ENCODE measurements at places on chromosomes 5 and 9. TPM values are rescaled to one million over a fixed set of nuclear protein-coding genes. Genes with fewer than 3 reads are reported as not detected.

DNA sequence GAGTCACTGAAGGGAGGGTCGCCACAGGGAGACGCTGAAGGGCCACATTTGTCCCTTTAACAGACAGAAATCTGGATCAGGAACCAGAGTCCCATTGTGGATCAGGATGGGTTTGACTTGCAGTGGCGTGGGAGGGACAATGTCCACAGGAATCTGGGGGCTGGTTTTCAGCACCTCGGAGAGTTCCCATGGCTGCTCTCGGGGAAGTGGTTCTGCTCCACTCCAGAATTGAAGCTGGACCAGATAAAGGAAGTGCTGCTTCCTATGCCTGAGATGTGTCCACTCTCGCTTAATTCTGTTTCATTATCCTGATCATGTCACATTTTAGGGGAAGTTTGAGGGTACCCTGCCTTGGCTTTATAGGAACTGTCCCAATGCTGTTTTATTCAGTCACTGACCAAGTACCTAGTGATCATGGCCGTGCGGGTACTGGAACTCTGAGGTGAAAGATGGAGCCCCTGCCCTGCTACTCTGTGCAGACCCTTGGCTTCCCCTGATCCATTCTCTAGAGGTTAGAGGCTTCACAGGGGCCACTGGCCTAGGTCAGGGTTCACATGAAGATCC lies 28.7 kb downstream of the ENHO start:
- DNase-seq: no peak

GRCh38 chr5:172758077-172758833 lies 12.7 kb downstream of the DUSP1 start:
- DNase-seq: no peak

- no peak for DNase-seq
These were observed 937.6 kb downstream of the TLE4 start for GRCh38 chr9:80509358-80509757.

DNA sequence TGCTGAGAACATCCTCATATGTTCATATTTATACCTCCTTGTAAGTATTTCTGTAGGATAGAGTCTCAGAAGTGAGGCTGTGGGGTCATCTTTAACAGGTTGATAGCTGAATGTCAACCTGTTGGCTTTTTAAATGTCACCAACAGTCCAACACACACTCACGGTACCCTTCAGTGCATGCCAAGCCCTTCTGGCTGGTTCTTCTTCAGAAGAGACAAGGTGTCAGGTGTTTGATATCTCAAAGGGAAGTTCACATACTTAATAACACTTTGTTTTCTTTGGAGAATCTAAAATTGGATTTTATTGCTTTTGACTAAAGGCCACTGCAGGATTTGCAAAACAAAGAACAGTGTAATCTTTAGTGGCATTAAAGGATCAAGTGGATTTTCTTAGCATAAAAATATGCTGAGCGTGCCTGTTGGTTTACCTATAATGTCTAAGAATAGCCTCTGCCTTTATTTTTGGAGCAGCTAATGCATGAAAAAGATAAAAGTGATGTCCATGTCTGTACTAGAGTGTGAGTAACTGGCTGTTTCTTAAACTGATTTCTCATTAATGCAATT lies 58.2 kb downstream of the RGS3 start:
- DNase-seq: no peak

DNA sequence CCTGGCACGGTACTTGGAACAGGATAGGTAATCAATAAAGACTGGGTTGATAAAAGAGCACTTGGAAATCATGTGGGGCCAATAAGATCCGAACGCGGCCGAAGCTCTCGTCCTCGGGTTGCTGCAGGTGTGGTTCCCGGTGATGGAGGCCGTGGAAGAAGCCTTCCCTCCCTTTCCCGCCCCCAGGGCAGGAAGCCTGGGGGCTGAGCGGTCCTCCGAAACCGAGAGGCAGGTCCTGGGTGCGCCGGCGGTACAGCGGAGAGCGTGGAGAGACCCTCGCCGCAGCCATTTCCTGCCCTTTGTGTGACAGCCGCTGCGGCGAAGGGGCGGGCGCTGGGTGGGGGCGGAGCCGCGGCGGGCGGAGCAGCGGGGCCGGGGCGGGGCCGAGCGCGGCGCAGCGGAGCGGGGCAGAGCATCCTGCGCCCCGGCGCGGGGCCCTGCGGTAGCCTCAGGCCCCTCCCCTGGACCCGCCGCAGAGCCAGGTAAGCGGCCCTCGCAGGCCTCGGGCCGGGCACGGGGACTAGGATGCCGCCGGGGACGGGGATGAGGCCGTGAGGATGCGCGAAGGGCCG lies at the start of gene CYFIP2:
CYFIP2 (plus strand) TSS at position 410 of the 572 bp plus-strand sequence. CDS start 19,239 bp downstream, outside the sequence.
- no peak for DNase-seq

DNA sequence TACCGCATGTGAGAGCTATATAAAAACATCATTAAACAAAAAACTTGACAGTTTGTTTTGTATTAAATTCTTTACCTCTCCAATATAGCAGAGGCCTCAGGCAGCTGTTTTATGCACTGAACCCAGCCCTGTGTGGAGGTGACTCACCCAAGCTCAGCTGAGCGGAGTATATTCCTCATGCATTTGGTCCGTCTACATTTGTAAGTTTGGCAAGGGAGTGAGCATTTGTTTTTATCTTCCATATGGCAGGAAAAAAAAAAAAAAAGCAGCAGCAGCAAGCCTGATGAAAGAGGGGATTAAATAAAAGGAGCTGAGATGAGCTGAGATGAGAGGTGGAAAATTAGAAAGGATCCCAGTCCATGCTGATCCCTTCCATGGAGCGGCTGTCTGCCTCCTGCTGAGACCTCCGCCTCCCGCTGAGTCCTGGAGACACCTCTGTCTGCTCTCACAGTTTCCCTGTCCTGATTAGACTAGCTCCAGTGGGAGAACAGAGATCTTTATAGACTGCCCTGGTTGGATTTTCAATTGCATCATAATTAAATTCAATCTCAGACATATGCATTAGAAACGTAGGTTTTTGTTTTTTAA lies 112.0 kb upstream of the CTNND2 start:
- no peak for DNase-seq

GRCh38 chr5:40401284-40402006 lies 278.3 kb upstream of the PTGER4 start:
- DNase-seq: no peak

DNA sequence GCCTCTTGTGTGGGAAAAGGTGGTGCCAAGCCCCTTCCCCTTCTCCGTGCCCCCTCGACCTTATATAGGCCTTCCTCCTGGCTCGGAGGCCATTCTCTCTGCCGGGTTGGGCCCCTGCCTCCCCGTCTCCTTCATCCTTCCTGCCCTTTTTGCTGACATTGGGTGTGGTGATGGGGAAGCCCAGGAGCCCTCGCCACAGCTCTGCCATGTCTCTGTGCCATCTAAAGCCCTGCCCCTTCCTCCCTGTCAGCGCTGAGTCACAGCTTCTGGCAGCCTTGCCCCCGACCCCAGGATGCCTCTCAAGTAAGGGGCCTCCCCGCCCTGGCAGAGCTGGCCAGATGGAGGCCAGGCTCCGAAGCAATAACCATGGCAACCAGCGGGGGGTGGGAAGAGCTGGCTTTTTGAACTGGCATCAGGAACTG lies 30.4 kb downstream of the JADE2 start:
- DNase-seq: no peak

DNA sequence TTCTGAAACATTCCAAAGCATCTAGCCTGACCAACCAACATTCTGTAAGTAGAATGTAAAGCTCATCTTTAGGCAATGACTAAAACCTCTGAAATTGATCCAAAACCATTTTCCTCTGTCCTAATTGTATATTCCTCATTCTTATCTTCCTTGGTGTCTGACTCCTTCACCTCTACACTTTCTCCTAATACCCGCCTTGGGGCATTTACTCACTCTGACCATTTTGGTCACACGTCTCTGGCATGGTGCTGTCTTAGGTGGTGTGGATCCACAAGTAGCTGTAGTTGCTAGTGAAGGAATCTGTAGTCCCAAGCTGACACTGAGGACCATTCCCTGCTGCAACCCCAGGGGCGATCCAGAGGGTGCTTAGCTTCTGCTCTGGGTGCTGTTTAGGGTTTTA lies 40.8 kb upstream of the LMNB1 start:
- no peak for DNase-seq

GRCh38 chr5:109756543-109757185 lies 66.9 kb downstream of the MAN2A1 start:
- no peak for DNase-seq

DNA sequence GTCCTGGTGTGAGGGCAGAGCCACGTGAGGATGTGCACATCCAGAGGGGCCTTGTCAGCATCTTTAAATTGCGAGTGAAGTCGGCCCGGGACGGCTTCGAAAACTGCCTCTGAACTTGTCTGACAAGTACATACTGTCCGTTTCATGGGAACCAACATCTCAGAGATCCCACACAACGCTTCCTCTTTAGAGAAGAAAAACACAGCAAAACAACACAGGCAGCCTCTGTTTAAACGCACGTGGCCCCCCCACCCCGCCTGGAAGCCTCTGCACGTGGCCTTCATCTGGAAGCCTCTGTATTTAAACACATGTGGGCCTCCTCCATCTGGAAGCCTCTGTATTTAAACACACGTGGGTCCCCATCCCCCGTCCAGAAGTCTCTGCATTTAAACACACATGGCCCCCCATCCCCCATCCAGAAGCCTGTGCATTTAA lies 29.2 kb downstream of the CEP72 start:
- DNase-seq: no peak

DNA sequence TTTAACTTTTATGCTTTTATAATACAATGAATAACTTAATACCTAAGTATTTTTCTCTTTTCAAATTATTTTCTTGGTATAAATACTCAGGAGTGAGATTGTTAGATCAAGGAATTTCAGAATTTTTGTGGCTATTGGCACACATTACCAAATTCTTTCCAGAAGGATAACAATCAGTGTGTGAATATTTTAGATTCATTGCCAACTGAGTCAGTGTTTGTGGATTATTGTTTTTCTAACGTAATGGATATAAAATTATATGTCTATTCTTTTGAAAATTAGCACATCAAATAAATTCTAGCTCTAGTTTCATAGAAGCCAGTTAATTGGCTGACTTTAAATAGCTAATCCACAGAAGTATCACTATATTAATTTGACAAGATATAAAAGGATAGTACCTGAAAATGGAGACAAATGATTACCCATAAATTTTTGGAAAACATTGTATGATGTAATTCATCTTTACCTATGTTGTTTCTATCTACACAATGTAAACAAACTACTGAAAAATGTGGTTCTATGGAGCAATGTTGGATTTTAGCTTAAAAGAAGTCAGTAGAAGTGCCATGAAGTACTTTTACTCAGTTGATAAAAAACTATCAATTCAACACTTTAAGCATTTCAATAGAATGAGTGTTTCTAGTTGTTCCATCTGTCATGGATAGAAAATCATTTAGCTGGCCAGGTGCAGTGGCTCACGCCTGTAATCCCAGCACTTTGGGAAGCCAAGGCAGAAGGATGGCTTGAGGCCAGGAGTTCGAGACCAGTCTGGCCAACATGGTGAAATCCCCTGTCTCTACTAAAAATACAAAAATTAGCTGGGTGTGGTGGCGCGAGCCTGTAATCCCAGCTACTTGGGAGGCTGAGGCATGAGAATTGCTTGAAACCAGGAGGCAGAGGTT lies 185.1 kb downstream of the ADAMTSL1 start:
- DNase-seq: peak; percentile 31

- DNase-seq: no peak
These were observed 72.8 kb downstream of the SHB start for GRCh38 chr9:37995961-37996818.

- no peak for DNase-seq
These were observed 61.4 kb upstream of the ZSWIM6 start for GRCh38 chr5:61270510-61271165.

DNA sequence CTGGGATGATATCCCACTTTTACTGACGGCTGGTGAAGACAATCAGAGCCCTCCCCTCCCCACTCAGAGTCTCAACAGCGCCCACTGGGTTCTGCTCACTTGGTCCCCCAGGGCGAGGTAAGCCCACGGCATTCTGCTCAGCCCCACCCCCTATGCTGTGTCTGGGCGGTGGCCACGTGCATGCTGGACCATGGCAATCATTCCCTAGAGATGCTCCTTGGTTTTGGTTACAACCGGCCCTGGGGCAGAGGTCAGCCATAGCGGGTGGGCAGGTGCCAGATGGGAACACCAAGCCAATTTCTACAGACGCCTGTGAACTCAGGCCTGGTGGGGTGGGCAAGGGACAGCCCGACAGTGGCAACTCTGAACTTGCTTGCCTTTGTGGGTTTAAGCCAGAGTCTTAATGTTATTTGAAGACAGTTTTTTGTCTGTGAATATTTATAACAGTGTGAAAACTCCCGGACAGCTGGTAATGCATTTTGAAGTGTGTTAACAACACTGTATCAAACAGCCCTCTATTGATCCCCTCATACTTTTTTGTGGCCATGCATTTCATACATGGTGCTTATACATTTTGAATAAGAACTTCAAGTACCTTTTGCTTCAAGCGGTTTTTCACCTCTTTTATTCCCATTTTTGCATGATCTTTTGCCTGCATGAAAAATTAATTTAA lies 94.2 kb downstream of the CRB2 start:
- no peak for DNase-seq

GRCh38 chr9:86868616-86869015 lies 78.7 kb downstream of the GAS1 start:
- no peak for DNase-seq

DNA sequence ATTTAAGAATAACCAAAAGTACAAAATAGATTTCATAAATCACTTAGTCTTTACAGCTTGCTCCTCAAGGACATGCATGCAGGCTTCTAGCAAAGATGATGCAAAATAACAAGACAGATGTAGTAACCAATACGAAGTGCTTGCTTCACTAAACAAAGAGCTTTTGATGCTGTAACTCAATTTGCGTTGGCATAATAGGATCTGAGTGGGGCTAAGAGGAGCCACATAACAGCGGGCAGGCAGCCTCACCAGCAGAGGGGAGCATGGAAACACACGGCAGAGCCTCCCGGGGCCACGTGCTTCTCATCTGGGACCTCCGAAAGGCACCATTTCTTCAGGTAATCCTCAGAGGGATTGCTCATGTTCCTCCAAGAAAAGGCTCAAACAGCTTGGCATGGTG lies 139.7 kb downstream of the C5orf15 start:
- no peak for DNase-seq

DNA sequence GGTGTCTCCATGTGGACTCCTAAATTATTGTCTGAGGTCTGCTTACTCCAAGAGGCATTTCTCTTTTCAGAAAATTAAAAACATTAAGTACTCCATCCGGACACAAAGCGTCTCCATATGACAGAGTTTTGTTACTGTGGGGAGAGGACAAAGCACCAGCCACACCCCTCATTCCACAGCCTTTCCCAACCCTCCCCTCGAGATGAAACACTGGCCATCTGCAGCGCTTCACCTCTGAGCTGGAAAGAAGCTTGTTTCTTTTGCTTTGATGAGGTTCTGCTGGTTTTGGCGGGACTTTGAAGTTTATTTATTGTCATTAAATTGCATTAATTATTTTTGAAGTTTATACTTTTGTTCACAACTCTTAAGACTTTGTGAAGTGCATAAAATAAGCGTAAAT lies 27.6 kb upstream of the NKD2 start:
- no peak for DNase-seq

Gene PCDH1
- polyA plus RNA-seq: 0.91 TPM

Gene IFNE
- polyA plus RNA-seq: 0.69 TPM

Gene RABGAP1
- 30.8 TPM for polyA plus RNA-seq

Gene CNTNAP3
- polyA plus RNA-seq: 0.27 TPM

Gene OTP
- not detected for polyA plus RNA-seq

Gene DMRTA1
- not detected for polyA plus RNA-seq

Gene ZNF483
- polyA plus RNA-seq: 0.70 TPM

Gene KCNV2
- polyA plus RNA-seq: not detected

Gene SLC6A18
- polyA plus RNA-seq: not detected
